Endothelial cell (in vitro differentiated cells): ENCODE measurements at places on chromosomes 11 and 22. TPM values are rescaled to one million over a fixed set of nuclear protein-coding genes. Genes with fewer than 3 reads are reported as not detected.

- peaks cover 47% of the 10 kb centered on the region for H3K36me3 ChIP-seq
- DNase-seq, result no peak
- H3K4me1 ChIP-seq, result no peaks in the 10 kb centered on the region
- peaks cover 1% of the 10 kb centered on the region for H3K27me3 ChIP-seq
Measured at GRCh38 chr11:59584294-59584693, 31.3 kb downstream of the OSBP start.

GRCh38 chr22:41847300-41847699 is 14.4 kb downstream of the SREBF2 start:
- no peaks in the 10 kb centered on the region for H3K36me3 ChIP-seq
- H3K4me1 ChIP-seq, result peaks cover 28% of the 10 kb centered on the region
- no peaks in the 10 kb centered on the region for H3K27me3 ChIP-seq
- H3K4me3 ChIP-seq, result no peak overlapping the region
- DNase-seq, result no peak

Gene LMO2
- total RNA-seq, result 223 TPM

Gene RAB38
- total RNA-seq, result 10.4 TPM

Gene MUC5AC
- total RNA-seq, result not detected

Gene HEPHL1
- not detected for total RNA-seq
